ENCODE measurements at places on chromosomes 4 and X.

DNA sequence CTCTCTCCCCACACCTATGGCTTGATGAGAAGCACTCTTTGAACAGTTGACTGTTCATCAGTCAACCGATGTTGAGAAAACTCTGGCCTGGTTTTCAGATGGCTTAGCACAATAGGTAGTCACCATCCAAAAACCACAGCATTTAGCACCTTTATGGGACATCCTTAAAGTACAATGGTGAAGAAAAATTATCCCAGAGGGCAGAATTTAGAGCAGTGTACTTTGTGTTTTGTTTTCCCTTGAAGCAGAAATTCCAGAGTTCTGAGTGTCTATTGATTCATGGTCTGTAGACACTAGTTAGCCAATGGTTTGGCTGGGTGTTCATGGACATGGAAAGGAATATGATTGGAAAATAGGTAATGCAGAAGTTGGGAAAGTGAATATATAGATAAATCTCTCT is 487.0 kb downstream of the PDHA2 start:
- DNase-seq = no peak

DNA sequence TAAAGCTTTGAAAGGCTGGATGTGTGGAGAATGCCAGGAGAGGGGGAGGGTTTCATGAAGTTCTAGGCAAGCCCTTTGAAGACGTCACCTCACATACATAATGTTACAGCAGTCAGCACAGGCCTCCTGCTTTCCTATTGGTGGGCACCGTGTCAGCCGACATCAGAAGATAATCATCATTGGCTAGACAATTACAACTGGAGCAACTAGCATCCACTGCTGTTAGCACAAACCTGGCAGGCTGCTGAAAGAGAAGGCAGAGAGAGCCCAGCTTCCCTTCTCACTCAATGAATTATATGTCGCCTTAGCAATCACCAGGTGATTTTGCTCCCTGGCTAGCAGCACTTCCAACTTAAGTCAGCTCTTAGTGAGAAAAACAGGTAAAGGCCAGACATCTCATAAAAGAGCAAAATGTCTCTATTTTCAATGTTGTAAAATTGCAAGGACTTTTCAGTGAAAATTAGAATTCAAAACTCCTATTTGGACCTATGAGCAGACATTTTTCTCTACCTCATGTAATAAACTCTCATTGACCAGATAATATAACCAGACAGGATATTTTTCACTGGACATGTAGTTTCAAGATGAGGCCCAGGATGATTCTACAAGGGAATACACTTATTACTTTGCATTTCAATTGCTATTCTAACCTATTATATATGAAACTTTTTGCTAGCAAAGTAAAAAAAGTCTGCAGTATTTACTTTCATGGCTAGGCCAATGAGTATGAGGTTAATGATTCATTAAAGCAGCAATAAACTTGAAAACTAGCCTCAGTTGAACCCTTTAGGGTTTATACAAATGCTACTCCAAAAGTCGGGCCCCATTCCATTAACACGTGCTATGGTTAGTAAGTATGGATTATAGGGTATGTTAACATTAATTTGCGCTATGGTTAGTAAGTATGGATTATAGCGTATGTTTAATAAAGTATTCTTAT is 4.3 kb downstream of the ELOVL6 start:
- peak; percentile 23 for DNase-seq

- DNase-seq = no peak
Observed at GRCh38 chr4:72313121-72313520, 255.9 kb downstream of the ADAMTS3 start.

DNA sequence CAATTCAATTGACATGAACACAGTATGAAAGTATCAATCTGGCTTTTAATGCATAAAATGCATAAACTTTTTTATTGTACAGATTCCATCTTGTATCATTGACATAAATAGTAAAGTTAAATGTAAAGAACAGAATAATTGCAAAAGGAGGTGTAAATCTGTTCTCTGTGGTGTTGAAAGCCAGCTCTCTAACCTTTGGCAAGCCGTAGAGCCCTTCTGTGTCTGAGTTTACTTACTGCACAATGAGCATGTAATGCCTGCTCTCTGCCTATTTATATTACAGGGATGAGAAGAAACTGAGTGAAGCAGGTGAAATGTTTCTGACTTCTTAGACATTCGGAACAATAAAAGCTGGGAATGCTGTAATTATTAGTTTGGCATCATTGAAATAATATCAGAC is 389.3 kb upstream of the EPHA5 start:
- DNase-seq = no peak

GRCh38 chr4:140103676-140104075 is 50.3 kb downstream of the MAML3 start:
- DNase-seq = no peak

DNA sequence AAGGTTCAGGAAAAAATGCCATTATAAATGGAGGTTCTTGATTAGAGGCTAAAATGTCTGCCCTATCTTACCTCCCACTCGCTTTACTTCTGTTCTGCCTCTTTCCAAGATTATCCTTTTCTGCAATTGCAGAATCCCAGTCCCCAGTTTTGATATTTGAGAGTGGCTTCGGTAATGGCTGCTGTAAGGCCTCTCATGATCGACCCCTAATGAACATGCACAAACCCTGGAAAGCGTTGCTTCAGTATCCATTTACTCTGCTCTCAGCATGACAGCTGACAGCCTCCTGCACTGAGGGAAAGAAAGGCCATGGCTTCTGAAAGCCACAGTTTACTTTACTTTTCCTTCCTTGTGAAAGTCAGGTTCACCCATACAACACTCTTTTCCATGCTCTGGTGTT is 325.4 kb upstream of the GALNT7 start:
- no peak for DNase-seq

DNA sequence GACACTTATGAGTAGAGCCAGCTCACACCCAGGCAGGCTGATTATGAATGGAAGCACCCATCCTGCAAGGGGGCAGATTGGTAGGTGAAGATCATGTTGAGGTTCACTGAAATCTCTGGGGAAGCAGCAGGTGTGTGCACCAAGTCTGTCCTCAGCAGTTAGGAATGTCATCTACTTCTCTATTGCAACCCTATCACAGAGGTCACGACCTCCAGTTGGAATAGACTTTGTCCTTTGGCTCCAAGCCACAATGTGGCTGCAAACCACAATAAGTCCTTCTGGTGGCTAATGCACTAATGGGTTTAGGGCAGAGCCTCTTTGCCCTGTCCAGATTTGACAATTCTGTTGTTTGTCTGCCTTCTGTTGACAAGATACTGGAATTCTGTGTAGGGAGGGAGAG is 1056.7 kb downstream of the PCDH19 start:
- no peak for DNase-seq

- no peak for DNase-seq
Observed at GRCh38 chr4:180116840-180117239, 2126.4 kb upstream of the TENM3 start.

- peak; percentile 38 for DNase-seq
Observed at GRCh38 chr4:30714408-30715031, 5.6 kb upstream of the PCDH7 start.

DNA sequence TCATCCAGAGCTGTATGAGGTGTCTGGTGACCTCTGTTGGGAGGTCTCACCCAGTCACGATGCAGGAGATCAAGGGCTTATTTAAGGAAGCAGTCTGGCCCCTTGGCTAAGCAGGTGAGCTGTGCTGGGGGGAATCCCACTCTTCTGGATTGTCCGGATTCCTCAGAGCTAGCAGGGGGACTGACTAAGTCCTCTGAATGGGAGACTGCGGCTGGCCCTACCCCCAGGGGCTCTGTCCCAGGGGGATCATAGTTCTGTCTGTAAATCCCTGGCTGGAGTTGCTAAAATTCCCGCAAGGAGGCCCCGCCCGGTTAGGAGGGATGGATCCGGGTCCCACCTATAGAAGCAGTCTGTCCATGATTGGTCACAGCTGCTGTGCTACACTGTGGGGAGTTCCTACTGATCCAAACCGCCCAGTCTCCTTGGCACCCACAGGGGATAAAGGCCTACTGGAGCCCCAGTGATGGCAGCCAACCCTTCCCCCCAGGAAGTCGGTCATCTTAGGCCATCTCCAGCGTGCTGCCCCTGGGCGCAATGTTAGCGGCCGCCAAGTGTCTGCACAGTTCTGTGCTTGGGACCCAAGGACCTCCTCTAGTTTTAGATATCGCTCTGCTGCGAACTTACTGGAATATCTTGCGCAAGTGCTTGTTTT is 118.2 kb upstream of the KLF8 start:
- no peak for DNase-seq

GRCh38 chrX:15301924-15302323 is 13.5 kb downstream of the ASB11 start:
- DNase-seq = no peak

- DNase-seq = no peak
Observed at GRCh38 chr4:44978020-44978419, 251.7 kb upstream of the GNPDA2 start.

DNA sequence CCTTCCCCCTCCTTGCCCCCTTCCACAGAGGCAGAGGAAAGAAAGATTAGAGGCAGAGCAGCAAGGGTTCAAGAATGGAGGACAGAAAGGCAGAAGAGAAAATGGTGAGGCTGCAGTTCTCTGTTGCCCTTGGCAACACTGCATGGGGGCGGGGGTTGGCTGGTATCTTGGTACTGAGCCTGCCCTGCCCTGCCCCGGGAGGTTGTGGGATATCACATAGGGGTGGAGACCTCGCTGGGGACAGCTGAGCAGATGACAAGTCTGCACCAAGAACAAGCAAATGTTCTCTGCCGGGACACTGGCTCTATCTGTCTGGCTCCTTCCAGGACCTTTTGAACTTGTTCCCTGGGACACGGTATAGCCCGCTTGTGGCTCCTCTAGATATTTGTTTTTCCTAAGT is 39.8 kb downstream of the NHS start:
- no peak for DNase-seq

DNA sequence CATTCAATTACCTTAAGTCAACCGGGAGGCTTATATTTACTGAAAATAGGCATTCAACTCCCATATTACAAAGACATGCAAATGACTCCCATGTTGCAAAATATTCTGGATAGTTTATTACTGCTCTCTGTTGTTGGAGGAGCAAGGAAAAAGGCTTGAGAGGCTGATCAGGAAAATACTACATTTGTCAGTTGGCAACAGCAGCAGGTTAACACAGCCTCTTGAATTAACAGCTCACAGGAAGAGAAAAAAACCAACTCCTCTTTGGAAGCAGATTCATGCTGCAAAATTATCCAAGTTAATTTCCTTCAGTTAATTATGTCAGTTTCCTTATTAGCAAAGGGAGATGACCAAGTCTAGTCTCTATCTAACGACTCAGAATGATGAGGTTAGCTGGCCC is 238.9 kb downstream of the MAML3 start:
- DNase-seq = no peak

- DNase-seq = no peak
Observed at GRCh38 chr4:180840142-180840541, 1403.1 kb upstream of the TENM3 start.

- no peak for DNase-seq
Observed at GRCh38 chr4:44652002-44652401, 577 bp upstream of the YIPF7 start.

GRCh38 chr4:140533951-140534480 is 10.0 kb downstream of the ELMOD2 start:
- no peak for DNase-seq

- no peak for DNase-seq
Observed at GRCh38 chrX:109856974-109857373, 123.9 kb upstream of the ACSL4 start.

GRCh38 chr4:168019921-168020320 is 72.4 kb upstream of the ANXA10 start:
- DNase-seq = no peak

GRCh38 chr4:153579410-153579809 is 104.7 kb upstream of the TLR2 start:
- no peak for DNase-seq

DNA sequence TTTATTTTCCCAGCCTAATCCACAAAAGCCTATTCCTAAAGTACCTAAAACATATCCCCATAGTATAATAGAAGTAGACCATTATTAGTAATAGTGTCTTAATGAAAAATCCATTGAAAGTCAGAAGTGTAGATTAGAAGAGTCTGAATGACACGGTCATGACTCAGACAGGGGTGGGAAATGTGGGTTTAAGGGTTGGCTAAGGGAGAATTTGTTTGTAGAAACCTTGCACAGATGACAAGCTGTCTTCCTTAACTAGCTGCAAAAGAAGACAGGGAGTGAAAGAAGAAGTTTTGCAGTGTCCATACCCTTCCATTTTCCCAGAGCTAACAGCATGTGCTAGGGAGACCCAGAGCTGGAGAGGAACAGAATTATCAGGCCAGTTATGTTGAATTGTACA is 242.7 kb upstream of the ETNPPL start:
- DNase-seq = no peak

GRCh38 chr4:141307241-141307689 is 86.6 kb downstream of the ZNF330 start:
- no peak for DNase-seq

DNA sequence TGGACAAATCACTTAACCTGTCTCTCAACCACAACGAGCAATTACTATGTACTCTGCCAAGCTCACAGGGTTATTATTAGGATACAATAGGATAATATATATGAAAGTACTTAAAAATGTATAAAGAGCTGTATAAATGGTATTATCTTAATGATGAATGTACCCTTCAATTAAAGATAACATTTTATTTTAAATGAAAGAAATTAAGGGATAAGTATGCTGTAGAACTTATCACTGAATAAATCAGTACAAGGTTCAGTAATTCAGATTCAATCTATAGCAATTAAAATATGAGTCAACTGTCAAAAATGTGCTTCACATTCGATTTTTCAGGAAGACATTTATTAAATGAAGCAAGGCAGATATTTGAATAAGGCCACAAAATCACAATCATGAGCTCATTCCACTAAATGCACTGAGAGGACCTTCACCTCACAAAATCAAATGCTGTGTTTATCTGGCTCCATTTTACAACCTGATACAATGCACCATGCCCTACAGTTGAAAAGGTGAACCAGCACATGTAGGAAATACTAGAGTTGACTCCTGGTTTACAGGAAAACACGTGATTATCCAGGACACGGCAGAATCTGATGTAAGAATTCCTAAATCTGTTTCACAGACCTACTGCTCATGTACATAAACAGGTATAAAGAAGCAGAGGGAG is 4.4 kb downstream of the LRCH2 start:
- DNase-seq = no peak

DNA sequence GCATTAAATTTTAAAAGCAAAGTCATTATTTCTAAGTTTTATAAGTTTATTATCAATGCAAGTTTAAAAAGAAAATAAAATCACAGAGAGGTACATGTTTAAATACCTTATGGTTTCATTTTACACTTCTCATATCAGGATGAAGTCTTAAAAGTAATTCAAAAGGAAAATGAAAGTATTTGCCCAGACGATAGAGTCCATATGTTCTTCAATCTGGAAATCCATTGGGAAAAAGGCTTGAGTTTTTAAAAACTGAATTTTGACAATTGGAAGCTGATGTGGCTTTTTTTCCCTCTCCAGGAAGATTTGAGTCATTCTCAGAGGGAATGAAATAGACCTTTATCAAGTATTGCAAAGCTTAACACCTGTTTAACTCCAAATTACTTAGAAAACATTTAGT is 37.1 kb downstream of the MAB21L2 start:
- no peak for DNase-seq

DNA sequence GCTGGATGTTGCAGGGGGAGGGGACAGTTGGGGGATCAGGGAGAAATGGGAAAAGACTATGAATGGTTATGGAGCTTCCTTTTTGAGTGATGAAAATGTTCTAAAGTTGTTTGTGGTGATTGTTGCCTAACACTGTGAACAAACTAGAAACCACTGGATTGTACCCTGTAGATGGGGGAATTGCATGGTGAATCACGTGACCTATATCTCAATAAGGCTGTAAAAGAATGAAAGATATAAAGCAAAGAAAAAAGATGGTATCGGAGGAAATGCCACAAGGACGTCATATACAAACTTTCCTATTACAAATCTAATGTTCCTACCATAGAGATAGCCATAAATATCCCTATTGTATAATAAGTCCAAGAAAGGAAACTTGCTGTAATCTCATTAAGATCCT is 20.6 kb upstream of the CT55 start:
- no peak for DNase-seq
